A549 treated with Hydrocortisone at 1 μM for 4 hours (cell line): ENCODE measurements at places on chromosomes 6 and 20. TPM values are rescaled to one million over a fixed set of nuclear protein-coding genes. Genes with fewer than 3 reads are reported as not detected.

RWDD1 gene
- total RNA-seq, result 23.9 to 43.1 TPM (median 35.7 TPM) in 5 replicates

GSTA1 gene
- total RNA-seq, result not detected in 5 replicates

DEFB115 gene
- total RNA-seq, result not detected in 5 replicates

SIRPB1 gene
- 0.32 to 0.71 TPM (median 0.55 TPM) in 5 replicates for total RNA-seq

NFYA gene
- 10.7 to 16.5 TPM (median 13.1 TPM) in 5 replicates for total RNA-seq

SDC4 gene
- total RNA-seq, result 98.7 to 125 TPM (median 105 TPM) in 5 replicates

SAPCD1 gene
- total RNA-seq, result 2.6 to 4.9 TPM (median 3.2 TPM) in 5 replicates

RBBP8NL gene
- 0.62 to 1.3 TPM (median 0.98 TPM) in 5 replicates for total RNA-seq

SLC22A3 gene
- total RNA-seq, result 47.2 to 57.5 TPM (median 53.1 TPM) in 5 replicates

OPRM1 gene
- not detected in 5 replicates for total RNA-seq

ZBTB46 gene
- total RNA-seq, result 0.71 to 1.0 TPM (median 0.81 TPM) in 5 replicates

DNMT3B gene
- total RNA-seq, result 3.1 to 4.3 TPM (median 4.2 TPM) in 5 replicates

MYLK4 gene
- total RNA-seq, result 0.10 to 0.18 TPM (median 0.14 TPM) in 5 replicates

SLC17A2 gene
- total RNA-seq, result not detected in 5 replicates

DUSP15 gene
- total RNA-seq, result 0.39 to 1.0 TPM (median 0.83 TPM) in 5 replicates

LHFPL5 gene
- total RNA-seq, result 0.09 to 0.15 TPM (median 0.12 TPM) in 3 of 5 replicates, not detected in the others

MUC21 gene
- total RNA-seq, result 0.02 TPM in 1 of 5 replicates, not detected in the others

CYP24A1 gene
- total RNA-seq, result 58.6 to 103 TPM (median 91.3 TPM) in 5 replicates

VSX1 gene
- total RNA-seq, result 0.68 to 1.0 TPM (median 0.99 TPM) in 5 replicates

PSORS1C1 gene
- 3.2 to 6.3 TPM (median 4.4 TPM) in 5 replicates for total RNA-seq

TAGAP gene
- not detected in 5 replicates for total RNA-seq

TNF gene
- total RNA-seq, result 0.08 to 0.12 TPM in 2 of 5 replicates, not detected in the others

ENPP3 gene
- not detected in 5 replicates for total RNA-seq

BPIFB2 gene
- not detected in 5 replicates for total RNA-seq

NEDD9 gene
- 36.2 to 57.2 TPM (median 53.1 TPM) in 5 replicates for total RNA-seq

PTK7 gene
- total RNA-seq, result 3.9 to 5.1 TPM (median 4.6 TPM) in 5 replicates
